ENCODE measurements at places on chromosomes 11 and 22. TPM values are rescaled to one million over a fixed set of nuclear protein-coding genes. Genes with fewer than 3 reads are reported as not detected.
A peak's percentile ranks its signal among the peaks of the same experiment; 100 is the strongest.

DNA sequence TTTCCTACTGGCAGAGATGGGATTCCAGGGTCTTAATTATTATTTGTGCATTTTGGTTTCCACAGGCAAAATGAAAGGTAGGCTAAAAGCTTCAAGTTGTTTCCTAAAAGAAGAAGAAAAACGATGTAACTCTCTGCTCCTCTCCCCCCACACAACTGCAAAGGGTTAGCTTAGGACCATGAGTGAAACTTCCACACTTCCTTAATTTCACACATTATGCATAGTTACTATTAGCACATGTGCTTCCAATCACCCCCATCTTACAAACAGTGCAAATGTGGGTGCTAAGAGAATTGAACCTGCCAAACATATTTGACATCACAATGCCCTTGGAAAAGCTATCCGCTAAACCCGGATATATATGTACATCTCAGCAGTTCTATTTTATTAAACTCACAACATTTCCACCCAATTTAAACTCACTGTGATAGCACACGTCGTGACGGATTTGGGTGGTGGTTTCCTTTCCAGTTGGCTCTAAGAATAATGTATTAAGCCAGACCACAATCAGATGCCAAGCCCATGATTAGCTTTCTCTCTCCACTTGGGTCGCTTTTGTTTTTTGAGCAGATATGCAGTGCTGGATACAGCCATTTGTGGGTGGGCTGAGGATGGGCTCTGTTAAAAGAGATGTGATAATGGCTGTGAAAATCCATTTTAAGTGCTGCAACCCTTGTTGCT is 245.0 kb upstream of the POU2AF2 start:
- no peak for DNase-seq

GRCh38 chr11:63417174-63417852 is 47.7 kb downstream of the SLC22A9 start:
- DNase-seq: no peak

GRCh38 chr22:23847991-23848864 is 9.4 kb upstream of the DERL3 start:
- DNase-seq: no peak

- DNase-seq: peak; percentile 34
These were observed 565.9 kb downstream of the ETS1 start for GRCh38 chr11:128021349-128022006.

Gene ABCC8
- not detected for total RNA-seq

Gene ZNF408
- total RNA-seq: 11.8 TPM

GRCh38 chr11:87851234-87851633 is 324.0 kb downstream of the RAB38 start:
- DNase-seq: peak; percentile 20

Gene ZP1
- 1.9 TPM for total RNA-seq

DNA sequence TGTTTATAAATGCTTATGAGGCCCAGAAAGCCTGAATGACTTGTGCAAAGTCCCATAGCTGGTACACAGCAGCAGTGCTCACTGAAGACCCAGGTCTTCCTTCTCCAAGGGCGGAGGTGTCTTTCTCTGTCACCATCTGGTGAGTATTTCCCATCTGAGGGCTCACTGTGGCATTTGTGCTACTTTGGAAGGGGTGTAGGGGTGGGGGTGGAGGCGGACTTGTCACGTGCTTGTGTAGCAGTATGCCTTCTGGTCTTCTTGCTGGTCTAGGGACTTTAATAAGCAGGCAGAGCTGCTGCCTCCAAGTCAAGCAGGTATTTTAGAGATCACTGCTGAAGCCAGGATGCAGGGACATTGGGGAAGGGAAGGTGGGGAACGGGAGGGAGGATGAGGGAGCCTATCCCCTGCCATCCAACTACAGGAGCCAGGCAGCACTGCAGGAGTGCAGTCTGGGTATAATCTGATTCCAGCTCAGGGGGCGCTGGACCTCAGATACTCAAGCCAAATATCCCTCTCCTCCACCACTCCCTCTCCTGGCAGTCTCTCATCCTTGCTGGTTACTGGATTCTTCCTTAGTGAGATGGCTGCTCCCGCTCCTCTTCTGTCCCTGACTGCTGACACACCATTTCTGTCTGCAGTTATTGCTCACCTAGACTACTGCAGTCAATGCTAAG is 3.4 kb downstream of the ABCC8 start:
- DNase-seq: peak; percentile 68

DNA sequence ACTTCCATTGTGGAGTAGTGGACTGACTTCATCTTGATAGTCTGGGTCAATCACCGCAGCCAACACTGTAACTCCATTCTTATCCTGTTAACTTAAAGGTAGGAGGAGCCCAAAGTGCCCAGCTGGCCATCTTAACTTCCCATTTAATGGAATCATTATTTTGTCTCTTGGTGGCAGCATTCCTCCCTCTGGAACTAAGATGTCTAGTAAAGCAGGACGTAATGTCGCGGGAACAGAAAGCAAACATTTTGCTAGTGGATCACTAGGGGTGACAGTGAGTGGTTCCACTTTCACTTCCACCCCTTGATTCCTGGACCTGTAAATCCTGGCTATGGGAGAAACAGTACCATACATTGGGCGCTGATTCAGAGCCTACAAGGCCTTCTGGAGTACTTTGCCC is 71.4 kb downstream of the GAB4 start:
- peak; percentile 8 for DNase-seq

GRCh38 chr11:76577226-76577920 is 93.2 kb downstream of the LRRC32 start:
- DNase-seq: peak; percentile 93

- peak; percentile 13 for DNase-seq
These were observed 154.8 kb downstream of the UVRAG start for GRCh38 chr11:75969626-75970308.

GRCh38 chr22:27844656-27845591 is 43.4 kb upstream of the MN1 start:
- no peak for DNase-seq

Gene ANKK1
- total RNA-seq: not detected

Gene GNB1L
- total RNA-seq: 16.7 TPM

- no peak for DNase-seq
These were observed 261.9 kb downstream of the CTTN start for GRCh38 chr11:70660059-70660888.

- DNase-seq: peak; percentile 36
These were observed 14.1 kb downstream of the RPS13 start for GRCh38 chr11:17063171-17064002.

DNA sequence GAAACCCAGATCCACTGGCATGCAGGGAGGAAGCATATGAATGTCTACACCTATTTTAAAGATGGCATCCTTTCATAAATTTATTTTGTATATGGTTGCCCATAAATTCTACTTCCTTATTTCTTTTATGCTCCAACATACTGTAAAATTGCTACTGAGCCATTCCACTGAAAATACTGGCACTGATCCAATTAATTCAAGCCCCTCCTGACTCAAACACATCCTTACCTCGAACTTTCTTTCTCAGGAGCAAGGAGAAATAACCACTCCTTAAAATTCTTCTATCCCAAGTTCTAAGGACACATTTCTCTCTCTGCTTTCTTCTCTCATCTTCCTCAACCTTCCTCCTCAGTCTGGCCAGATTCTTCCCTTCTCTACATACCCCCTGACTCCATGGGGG is 5.5 kb upstream of the NXF1 start:
- DNase-seq: no peak

DNA sequence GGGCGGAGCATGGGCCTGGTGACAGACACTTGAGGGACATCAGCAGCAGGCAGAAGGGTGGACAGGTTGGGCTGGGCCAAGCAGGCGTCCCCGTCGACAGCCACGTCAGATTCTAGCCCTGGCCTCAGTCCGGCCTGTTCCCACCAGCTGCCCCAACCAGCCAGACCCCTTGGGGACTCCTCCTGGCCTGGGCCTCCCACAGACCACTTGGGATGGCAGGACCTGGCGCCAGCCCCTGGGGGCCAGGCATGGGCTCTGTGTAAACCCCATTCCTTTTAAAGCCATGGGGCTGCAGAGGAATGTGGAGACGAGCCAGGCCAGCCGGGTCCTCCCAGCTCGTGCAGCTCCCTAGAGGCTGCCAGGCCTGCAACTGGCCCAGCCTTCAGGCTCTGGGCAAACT is 4.7 kb upstream of the SUSD2 start:
- DNase-seq: no peak

Gene SGSM1
- total RNA-seq: not detected

GRCh38 chr11:113315811-113316210 is 1.4 kb downstream of the TTC12 start:
- DNase-seq: no peak

Gene MRTFA
- total RNA-seq: 23.9 TPM

Gene PRG3
- total RNA-seq: not detected

DNA sequence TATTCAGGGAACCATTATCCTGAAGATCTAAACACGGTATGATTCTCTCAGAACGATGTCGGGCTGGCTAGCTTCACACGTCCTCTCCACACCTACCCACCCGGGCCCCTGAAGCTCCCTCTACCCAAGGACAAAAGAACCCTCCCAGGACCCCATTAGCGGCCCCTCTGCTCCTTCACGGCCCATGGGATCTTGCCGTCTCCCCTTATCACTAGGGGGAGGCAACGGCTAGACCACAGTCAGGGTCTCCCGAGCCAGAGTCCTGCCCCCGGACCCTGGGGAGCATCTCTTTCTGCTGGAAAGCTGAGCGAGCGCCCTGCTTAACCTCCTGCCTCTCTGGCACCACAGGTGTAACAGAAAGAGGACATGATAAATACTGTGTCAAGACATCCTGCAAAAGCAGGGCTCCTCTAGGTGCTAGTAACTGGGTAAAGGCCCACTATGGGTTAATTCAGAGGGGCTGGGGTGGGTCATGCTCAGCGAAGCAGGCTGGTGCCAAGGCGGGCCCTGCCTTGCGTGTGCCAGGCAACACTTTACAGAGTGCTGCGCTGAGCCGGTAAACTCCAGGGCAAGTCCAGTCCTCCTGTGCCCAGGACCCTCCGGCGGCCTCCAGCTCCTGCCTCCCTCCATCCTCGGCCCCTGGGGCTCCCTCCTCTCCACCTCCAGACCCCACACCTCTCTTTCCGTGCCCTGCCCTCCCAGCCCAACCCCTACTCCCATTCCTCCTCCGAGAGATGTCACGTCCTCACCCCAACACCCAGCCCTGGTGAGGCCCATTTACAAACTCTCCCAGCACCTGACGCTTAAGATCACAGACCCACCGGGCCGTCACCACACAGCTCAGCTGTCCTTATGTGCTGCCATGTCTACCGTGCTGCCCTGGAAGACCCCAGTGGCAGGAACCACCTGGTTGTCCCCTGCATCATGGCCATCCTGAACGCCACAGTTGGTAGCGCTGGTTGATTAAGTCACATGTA is 3.0 kb downstream of the TOLLIP start:
- no peak for DNase-seq

Gene DGCR6L
- 56.4 TPM for total RNA-seq

Measured in HT1080 (cell line).